ENCODE measurements at places on chromosomes 16 and 17.

DNA sequence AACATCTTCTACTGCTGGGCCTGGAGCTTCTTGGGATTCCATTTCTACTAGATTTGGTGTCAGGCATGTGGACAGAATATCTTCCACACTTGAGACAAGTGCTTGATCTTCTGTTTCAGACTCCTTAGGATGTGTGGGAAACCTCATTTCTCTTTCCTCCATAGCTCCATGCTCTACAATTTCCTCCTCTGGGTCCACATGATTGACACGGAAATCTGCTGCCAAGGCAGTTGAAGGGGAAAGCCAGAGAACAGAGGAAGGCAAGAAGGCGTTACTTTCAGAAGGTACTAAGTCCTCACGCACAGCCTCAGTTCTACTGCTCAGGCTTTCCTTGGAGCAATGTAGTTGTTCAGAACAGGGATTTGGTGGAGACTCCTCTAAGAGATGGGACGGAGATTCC lies 6.6 kb downstream of the SPAG5 start:
- no peak for DNase-seq

DNA sequence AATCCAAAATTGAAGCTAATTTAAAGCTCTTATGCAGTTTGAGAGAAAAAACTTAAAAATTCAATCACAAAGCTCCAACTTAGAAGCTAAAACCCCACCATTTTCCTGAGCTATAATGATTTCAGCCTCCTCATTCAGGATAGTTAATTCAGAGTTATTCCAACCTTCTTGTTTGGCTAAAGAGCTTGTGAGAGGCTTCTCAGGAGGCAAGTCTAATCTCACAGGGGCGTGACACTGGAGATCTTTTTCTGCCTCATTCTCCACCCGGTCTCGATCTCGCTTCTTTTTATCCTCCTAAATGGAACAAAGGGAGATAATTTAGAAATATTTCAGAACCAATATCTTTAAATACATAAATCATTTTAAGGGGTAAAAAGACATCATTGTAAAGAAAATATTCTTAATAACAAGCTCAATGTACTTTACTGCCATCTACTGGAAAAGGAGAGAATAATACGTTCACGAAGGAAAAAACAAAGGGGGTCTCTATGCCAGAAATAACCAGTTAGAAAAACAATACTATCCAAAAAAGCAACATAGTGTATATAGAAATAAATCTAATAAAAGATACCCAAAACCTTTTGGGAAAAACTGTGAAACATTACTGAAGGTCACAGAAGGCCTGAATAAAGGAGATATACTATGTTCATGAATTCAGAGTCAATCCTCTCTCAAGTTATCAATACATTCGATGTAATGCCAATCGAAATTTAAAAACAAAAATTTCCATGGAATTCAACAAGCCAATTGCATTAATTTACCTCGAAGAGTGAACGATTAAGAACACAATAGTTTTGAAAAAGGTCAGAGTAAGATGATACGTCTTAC lies 13.9 kb downstream of the BRD7 start:
- DNase-seq = peak; percentile 18

DNA sequence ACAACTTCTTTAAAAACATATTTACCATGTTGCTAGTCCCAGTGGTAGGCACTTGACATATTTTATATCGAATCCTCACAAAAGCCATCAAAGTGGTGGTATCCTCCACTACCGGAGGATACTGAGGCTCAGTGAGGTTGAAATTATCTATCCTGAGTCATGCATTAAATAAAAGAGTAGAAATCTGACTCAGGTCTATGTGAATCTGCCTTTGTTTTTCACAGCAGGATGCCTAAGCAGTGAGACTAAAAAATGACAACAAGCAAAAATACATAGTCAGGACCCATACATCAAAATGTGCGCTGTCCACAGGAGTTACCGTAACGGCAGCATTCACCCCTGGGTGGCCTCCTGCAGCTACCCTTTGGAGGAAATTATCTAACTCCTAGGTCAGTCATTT lies 17.7 kb downstream of the BRD7 start:
- no peak for DNase-seq

GRCh38 chr16:73565263-73565662 lies 517.3 kb upstream of the ZFHX3 start:
- no peak for DNase-seq

DNA sequence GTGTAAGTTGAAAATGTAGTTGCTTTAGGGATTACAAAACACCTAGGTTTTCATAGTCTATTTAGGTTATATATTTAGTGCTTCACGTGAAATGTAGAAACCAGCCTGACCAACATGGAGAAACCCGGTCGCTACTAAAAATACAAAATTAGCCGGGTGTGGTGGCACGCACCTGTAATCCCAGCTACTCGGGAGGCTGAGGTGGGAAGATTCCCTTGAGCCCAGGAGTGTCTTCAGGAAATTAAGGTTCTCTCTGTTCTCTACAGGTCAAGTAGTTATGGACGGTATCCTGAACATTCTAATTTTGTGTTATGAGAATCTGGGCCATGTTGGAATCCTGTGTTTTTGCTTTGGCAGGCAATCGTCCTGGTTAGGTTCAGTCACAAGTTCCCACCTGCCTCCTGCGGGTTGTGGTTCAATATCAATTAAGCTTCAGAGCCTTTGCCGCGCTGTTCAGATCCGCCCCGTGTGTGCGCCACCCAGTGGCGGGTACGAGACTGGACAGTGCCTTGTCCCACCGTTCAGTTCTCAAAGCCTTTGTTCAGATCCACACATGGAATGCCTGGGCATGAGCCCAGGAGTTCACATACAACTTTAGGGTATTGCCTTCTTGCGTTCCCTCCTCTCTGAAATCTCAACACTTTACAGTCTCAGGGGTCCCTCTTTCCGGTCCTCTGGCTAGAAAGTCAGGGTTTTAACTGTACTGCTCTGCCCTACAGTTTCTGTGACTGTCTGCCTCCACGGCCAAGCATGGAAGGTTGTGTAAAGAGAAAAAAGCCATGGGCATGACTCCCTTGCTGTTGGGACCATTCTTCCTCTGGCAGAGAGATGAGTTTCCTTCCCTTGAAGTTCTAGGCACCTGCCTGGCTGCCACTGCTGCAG lies 41.7 kb downstream of the HEATR6 start:
- peak; percentile 62 for DNase-seq

DNA sequence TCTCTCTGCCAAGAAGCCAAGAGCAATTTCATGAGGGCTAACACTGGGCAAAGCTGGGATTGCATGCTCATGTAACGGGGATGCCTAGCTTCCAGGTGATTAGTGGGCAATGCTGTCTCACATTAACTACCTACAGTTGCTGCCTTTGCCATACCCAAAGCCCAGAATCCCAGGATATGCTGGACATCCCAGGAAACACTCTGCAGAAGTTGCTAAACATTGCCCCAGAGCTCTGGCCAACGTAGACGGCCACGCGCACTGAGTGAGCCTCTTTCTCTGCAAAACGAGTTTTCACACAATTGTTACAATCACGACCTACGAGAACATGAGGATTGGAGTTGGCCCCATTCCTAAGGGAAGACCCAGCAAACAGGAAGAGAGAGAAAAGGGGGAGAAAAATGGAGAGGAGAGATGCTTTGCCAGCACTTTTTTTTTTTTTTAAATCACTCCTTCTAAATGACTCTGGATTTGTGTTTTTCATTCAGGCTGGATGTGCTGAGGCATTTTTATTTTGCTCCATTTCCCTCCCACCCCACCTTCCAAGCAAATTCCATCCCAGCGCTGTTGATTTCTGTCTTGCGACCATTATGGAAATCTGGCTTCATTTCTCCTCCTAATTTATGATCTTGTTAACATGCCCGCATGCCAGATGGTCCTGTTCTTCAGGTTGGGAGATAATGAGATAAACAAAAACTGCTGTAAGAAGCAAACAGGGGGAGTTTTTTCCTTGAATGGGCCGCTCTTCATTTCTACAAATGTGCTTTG lies 112.8 kb upstream of the DNAH9 start:
- no peak for DNase-seq

DNA sequence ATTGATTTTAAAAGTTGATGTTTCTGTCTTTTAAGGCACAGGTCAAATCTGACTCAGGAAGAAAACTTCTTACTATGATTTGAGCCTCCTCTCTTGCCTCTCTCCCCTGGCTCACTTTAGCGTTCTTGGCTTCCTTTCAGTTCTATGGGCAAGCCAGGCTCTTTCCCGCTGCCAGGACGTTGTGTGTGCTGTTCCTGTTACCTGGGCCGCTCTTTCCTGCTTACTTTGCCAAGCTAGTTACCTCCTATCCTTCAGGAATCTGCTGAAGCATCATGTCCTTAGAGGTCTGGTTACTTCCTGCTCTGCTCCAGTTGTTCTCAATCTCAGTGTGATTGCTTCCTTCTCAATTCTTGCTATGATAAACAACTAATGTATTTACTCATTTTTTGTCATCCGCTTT lies 1108.5 kb upstream of the EEF2KMT start:
- DNase-seq = no peak

GRCh38 chr17:3955673-3955988 lies 8.6 kb downstream of the ATP2A3 start:
- no peak for DNase-seq

GRCh38 chr17:76139801-76140660 lies 1.0 kb downstream of the FOXJ1 start:
- no peak for DNase-seq
